ENCODE measurements at places on chromosomes 5 and 9.

- DNase-seq = peak; percentile 61
Measured at GRCh38 chr5:9094582-9094981, 451.3 kb downstream of the SEMA5A start.

- DNase-seq = no peak
Measured at GRCh38 chr5:32229586-32229985, 55.5 kb upstream of the GOLPH3 start.

DNA sequence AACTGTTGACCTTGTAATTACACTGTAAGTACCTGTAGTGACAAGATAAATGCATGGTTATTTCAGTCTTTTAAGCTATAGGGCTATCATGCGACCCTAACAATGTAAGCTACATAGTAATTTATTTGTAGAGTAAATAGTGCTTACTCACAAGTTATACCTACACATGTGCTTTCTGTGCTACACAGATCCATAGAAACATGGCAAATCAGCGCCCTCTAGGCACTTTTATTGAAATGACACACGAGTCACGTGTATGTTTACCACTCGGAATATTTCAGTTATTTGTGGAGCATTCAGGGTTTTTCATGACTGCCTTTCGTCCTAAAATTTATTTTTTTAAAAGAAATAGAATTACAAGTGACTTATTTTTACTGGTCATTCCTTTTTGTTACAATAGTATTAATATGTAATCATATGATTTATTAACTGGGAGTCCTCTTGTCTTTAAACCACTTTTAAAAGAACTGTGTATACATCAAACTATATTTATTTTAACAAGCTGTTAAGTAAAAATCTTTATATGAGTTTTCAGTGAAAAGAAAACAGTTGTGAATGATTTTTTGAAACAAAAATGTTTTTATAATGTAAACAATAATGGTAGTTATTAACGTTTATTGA, 1242.3 kb upstream of the WWC1 start:
- peak; percentile 46 for DNase-seq

GRCh38 chr5:37730896-37731455, 108.9 kb downstream of the GDNF start:
- no peak for DNase-seq

All from fibroblast of skin of abdomen (primary cell).